Stimulated activated CD4-positive, alpha-beta T cell treated with anti-CD3 and anti-CD28 coated beads, TNF-alpha, amount 100 ng/mL, for 24 hours (primary cell): ENCODE measurements at places on chromosomes 1 and 21.

DNA sequence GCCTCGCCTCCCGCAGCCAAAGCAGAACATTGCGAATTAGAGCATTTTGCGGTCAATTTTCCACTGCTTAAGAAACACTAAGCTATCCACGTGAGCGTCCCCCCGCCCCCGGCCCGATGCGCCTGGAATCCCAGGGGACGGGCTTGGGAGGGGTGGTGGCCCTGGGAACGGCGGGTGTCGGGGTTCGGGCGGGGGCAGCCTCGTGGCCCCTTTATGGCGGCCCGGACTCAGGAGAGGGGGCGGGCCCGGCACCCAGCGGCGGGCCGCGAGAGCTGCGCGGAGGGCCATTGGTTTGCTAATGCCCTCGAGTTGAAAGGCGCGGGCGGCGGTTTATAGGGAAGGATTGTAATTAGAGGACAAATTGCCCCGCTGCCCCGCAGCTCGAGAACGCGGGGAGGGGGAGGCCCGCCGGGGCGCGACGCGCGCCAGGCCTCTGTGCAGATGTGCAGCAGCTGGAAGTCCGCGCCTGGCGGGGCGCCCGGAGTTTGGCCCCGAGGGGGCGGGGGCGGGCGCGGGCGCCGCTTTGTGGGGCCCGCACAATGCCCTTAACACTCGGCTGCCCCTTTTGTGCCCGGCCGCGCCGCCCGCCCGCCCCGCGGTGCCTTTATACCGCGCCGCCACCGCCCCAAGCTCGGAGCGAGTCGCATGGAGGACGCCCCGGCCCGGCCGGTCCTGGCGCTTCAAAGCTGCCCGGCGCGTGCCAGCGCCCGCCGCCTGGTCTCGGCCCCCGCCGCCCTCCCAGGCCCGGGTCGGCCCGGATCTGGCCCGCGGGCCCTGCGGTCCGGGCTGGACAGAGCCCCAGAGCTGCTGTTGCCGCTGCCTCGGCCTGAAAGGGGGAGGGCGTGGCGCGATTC, 1.9 kb upstream of the HES3 start:
- DNase-seq: no peak

DNA sequence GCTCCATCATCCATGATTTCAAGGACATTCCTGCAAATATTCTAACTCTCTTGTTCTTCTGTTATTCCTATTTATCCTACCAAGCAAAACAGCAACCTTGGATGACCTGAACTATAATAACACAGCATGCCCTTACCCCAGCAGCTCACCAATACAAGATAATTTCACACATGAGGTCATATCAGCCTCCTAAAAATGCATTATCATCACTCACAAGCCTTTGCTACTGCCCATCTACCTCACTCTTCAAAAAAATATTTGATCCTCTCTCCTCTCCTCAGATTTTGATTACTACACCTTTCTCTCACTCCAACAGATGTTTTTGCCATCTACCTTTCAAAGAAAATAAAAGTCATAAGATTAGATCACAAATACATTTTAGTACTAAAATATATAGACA, 777.6 kb upstream of the NCAM2 start:
- DNase-seq: no peak

GRCh38 chr1:46455951-46456350, 33.7 kb upstream of the DMBX1 start:
- no peak for DNase-seq

- no peak for DNase-seq
Observed at GRCh38 chr1:237542525-237543418, 347.9 kb downstream of the ZP4 start.

DNA sequence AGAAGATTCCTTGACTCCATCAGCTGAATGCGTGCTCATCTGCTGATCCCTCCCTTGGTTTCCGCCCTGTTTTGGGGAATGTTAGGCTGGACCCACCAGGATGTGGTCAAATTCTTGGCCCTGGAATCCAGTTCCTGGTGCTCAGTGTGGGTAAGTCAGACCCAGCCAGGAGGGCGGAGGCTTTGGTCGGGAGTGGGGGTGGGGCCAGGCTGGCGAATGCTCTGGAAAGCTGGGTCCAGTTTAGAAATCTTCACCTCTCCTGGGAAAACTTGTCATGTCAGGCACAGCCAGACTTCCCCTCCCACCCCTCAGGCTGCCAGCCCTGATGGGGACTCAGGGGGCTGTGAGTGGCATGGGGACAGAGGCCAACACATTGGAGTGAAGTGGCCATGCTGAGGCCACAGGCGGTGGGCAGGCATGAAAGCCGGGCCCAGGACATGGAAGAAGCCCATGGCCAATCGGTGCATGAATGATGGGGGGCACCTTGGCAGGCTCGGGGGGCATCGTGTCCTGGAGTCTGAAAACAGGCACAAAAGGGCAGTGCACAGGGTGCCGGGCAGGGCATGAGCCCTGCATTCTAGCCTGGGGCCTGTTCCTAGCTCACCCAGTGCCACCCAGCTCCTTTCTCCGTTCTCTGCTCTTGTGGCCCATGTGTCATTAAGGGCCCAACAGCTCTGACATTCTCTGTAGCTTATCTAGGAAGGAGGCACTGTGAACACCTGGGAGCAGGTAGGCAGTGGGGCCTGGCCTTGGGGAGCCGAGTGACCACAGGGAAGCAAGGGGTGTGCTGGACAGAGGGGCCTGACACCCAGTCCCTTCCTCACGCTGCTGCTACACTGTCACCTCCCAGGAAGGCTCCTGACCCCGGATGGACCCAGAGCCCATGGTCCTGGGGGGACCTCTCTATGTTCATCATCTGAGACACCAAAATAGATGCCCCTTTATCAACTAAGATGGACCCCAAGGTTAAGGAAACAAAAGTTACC, 14.6 kb upstream of the PADI1 start:
- DNase-seq: no peak

GRCh38 chr1:14929547-14930246, 223.8 kb upstream of the TMEM51 start:
- DNase-seq: no peak

DNA sequence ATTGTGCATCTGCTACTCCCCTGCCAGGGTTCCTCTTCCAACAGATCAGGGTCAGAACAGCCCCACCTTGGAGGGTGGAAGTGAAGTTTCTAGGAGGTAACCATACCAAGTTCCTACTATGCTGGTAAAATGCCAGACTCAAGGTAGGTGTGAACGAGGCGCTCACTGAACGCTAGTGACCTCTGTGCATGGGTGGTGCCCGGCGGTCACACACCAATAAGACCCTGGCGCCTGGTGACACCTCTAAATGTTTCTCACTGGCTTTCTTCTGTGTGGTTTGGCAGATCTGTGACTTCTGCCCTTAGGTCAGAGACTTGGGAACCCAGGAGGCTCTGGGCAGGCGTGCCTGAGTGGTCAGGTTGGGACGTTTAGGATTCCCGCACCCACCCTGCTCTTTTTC, 55.9 kb downstream of the TMCO4 start:
- DNase-seq: no peak

DNA sequence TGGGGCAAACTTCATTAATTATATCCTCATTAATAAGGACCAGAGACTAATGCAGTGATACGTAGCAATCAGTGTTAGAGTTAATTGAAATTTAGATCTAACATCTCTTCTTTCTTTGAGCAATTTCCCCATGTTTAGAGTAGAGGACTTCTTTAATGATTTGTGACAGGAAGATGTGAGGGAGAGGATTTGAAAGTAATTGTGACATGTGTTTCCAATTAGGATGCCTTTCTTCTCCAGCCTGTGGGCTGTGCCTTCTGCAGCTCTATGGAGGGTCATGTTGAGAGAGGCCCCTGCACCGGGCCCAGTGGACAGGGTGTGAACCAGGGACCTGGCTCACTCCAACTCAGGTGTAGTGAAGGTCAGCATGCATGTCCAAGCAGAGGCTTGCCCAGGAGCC, 103.0 kb downstream of the GREM2 start:
- DNase-seq: no peak

DNA sequence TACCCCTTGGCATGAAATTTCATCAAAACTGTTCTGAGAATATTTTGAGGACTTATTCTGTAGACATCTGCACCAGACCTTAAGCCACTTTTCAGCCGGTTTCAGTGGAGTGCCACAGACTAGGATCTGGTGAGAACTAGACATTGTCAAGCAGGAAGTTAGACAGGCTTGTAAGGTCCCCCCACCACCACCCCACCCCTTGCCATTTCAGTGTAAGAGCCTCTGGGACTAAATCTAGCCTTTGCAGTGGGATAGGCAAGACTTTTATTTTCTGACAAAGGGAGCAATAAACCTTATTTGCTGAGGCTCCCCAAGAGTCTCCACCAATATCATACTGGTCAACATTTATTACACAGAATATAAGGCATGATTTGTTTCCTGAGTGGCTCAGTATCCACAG, 77.9 kb upstream of the EXO1 start:
- DNase-seq: no peak

DNA sequence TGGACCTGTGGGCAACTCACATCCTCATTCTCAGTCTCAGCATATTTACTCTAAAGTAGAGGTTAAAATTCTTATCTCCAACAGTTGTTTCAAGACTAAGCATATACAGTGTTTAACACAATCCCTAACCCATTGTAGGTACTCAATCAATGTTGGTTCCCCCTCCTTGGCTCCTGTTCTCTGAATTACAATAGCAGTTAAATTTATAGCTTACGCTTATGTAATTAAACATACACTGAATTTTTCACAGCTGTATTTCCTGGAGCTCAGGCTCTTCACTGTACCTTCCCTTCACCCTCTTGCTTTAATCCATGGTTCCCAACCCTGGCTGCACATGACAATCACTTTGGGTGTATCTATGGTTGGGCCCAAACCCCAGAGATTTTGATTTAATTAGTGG, 89.4 kb downstream of the LPAR3 start:
- DNase-seq: no peak

- DNase-seq: no peak
Observed at GRCh38 chr21:32604464-32604863, 7.7 kb downstream of the CFAP298 start.

DNA sequence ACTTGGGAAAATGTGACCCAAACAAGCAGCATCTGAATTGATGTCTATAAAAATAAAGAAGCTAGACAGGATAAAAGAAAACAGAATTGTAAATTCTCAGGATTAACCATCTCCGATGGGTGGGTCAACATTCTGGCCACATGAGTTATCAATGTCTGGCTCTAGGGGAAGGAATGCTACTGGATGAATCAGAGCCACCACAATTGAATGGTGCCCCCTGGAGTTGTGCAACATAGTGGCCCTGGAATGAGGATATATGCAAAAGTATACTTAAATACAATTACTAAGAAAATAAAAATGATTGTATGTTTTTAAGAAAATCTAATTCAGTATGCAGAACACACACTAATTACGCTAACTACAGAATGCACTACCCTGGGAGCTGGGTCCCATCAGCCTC, 185.6 kb downstream of the TGFBR3 start:
- no peak for DNase-seq

DNA sequence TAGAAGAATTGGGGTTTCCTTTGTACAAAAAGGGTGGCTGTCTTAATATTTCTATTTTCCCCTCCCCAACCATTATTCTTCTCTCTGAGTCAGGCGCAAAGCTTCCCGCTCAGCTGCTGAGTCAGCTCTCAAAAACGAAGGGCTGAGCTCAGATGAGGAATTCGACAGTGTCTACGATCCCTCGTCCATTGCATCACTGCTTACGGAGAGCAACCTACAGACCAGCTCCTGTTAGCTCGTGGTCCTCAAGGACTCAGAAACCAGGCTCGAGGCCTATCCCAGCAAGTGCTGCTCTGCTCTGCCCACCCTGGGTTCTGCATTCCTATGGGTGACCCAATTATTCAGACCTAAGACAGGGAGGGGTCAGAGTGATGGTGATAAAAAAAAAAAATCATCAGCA, 3.0 kb upstream of the TUFT1 start:
- no peak for DNase-seq

DNA sequence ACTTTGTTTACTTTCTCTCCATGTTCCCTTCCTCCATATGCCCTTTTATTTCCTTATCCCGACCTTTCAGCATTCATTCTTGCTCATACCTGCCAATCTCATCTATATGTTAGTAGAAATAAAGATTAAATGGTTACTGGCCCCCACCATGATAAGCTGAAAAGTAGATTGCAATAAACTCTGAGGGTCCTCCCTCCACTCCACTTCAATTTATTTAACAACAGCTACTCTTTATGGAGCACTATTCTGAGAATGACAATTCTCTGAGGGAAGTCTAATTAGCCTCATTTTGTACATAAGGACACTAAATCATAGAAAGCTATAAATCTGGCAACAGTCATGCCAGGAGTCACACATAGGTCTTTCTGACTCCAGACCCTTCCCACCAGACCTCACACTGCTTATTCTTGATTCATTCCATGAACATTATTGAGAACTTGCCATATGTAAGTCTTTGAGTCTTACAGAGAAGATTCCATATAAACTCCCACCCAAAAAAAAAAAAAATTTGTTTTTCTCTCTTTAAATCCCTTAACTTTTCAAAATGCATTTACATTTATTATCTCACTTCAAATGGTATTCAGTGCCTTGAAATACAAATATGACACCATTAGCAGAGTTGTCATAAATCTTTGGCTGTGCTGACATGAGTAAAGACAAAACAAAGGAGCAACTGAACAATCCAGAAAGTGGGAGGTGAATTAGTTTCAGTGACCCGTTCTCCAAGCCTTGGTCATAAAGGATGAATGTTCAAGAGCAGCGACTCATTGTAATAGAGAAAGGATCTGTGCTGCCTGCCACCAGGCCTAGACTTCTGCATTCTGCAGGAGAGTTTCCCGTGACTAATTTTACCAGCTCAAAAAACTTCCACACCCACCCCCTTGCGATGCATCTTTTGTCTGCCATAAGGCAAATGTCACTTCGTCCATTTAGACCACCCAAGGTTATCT, 28.5 kb downstream of the PALMD start:
- DNase-seq: no peak

GRCh38 chr1:61746813-61747212, 4.5 kb downstream of the PATJ start:
- DNase-seq: no peak

- DNase-seq: peak; percentile 65
Observed at GRCh38 chr1:34984793-34985608, at the start of gene TMEM35B. Gene TMEM35B (minus strand): TSS chr1:34985347. CDS start chr1:34985305, 42 bp downstream.

- DNase-seq: no peak
Observed at GRCh38 chr1:1990222-1990621, 13.4 kb downstream of the CFAP74 start.
